Stimulated activated CD8-positive, alpha-beta memory T cell treated with anti-CD3 and anti-CD28 coated beads, Interleukin-12 subunit alpha, Interleukin-12 subunit beta, amount 100 ng/mL, for 4 hours (primary cell): ENCODE measurements at places on chromosomes 7 and 10.

- no peak for DNase-seq
These were observed 362.5 kb upstream of the NRP1 start for GRCh38 chr10:33697016-33697415.

GRCh38 chr10:2744547-2745200 is 322.7 kb upstream of the PFKP start:
- DNase-seq = no peak

GRCh38 chr7:55512635-55513191 is 59.6 kb downstream of the VOPP1 start:
- DNase-seq = no peak

DNA sequence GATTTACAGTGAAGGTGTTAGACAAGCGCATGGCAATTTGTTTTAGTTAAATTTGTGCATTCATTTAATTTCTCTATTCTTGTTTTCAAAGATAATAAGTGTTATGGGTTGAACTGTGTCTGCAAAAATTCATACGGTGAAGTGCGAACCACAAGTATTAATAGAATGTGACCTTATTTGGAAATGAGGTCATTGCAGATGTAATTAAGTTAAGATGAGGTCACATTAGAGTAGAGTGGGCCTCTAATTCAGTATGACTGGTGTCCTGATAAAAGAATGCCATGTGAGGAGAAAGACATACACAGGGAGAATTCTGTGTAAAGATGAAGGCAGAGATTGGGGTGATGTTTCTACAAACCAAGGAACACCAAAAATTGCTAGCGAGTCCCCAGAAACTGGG is 158.8 kb upstream of the SEMA3E start:
- no peak for DNase-seq

- DNase-seq = no peak
These were observed 92.0 kb downstream of the LSMEM1 start for GRCh38 chr7:112572669-112573301.

DNA sequence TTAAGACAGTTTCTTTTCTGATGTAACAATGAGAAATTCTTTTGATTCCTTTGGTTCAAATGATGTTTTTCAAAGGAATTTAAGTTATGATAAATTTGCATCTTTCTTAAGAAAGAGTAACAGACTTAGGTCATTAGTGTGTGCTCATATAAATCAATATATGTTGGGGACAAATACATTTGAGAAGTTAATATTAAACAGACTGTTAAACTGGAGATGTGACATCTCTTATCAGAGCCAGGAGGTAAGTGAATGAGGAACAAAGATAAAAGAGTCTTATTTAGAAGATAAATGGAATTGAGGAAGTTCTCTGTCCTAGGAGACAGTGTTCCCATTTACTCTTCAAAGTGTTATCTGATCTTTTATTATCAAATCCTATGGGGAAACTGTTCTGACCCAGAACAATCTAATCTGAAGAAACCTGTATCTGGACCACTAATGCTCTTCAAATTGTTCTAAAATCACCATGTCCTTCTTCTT is 104.8 kb upstream of the LAMB4 start:
- no peak for DNase-seq

- DNase-seq = no peak
These were observed 5.0 kb upstream of the PDK4 start for GRCh38 chr7:95601316-95601715.
